ENCODE measurements at places on chromosomes 7 and 10. TPM values are rescaled to one million over a fixed set of nuclear protein-coding genes. Genes with fewer than 3 reads are reported as not detected.

- no peak for DNase-seq
- H3K4me1 ChIP-seq = peaks cover 4% of the 10 kb centered on the region
- no peak overlapping the region for H3K27ac ChIP-seq
Observed at GRCh38 chr10:3064423-3064822, 2.9 kb upstream of the PFKP start.

DNA sequence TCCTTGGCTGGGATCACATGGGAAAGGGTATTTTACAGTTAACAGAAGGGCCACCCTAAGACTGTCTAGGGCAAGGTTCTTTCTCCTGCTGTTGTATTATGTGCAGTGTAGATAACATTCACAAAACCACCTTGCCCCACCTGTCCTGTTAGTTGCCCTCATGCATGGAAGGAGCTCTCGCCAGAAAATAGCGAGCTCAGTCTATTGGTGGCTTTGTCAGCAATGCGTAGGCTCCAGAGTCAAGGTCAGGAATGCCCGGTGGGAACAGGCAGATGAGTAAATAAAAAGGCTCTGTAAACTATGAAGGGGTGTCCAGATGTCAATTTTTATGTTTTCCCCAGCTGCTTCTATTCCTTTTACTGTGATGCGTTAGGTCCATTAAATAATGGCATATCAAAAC is 107.1 kb upstream of the WDR11 start:
- no peak overlapping the region for H3K27ac ChIP-seq
- no peaks in the 10 kb centered on the region for H3K4me1 ChIP-seq
- no peaks in the 10 kb centered on the region for H3K36me3 ChIP-seq
- DNase-seq = no peak
- H3K27me3 ChIP-seq = no peaks in the 10 kb centered on the region

GRCh38 chr10:77062381-77062780 is 575.2 kb downstream of the KCNMA1 start:
- no peaks in the 10 kb centered on the region for H3K36me3 ChIP-seq
- DNase-seq = no peak
- H3K4me1 ChIP-seq = no peaks in the 10 kb centered on the region
- H3K27ac ChIP-seq = no peak overlapping the region

- H3K4me1 ChIP-seq = peaks cover 3% of the 10 kb centered on the region
- no peak overlapping the region for H3K27ac ChIP-seq
- H3K36me3 ChIP-seq = no peaks in the 10 kb centered on the region
- no peaks in the 10 kb centered on the region for H3K27me3 ChIP-seq
- H3K4me3 ChIP-seq = no peak overlapping the region
Observed at GRCh38 chr10:124349231-124349995, 69.3 kb downstream of the OAT start.

DNA sequence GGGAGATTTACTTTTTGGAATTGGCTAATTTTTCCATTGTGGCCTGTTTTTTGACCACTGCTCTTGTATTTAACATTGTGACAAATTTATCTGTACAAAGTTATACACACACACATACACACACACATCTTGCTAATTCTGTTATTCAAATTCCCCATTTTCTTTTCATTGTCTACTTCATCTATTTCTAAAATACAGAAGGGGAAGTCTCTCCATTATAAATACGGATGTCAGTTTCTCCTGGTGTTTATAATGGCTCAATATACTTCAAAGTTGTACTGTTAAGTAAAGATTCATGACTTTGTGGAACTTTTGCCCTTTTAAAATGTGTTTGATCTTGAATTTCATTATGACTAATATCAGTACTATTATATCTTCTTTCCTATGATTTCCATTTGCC is 81.0 kb downstream of the CNOT4 start:
- peaks cover 13% of the 10 kb centered on the region for H3K4me1 ChIP-seq
- H3K4me3 ChIP-seq = no peak overlapping the region
- DNase-seq = no peak
- peaks cover 24% of the 10 kb centered on the region for H3K36me3 ChIP-seq

DNA sequence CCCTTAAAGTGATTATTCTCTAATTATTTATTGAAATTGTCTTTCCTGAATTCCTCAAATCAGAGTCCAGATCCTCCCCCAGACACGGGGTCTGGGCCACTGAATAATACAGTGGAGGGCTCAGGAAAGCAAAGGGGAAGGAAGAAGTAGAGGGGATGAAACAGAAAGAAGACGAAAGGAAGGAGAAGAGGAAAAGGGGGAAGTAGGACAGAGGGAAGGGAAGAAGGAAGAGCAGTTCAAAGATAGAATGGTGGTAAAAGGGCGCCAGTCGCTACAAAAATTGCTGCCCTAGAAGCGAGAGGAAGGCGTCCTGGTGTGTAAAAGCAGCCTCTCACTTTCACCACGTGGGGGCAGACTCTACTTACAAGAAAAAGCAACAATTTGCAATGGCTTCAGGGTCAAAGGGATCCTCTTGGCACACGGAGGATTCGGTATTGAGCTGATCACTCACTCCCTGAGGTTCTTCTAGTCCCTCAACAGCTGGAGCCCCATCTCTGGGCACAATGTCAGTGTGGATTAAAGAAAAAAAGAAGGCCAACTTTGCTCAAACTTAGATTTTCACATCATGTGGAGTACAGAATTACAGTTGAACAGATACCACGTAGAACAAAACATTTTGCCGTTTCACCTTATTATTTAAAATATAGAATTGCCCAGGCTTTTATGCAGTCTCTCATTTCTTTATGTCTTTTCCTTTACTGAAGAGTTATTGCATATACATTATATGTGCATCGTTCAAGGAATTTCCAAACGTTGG is 31.4 kb upstream of the NPVF start:
- peak overlapping the region; percentile 28 for H3K27ac ChIP-seq
- H3K36me3 ChIP-seq = no peaks in the 10 kb centered on the region
- DNase-seq = peak; percentile 84
- peaks cover 29% of the 10 kb centered on the region for H3K4me1 ChIP-seq

The ASB4 gene
- not detected for total RNA-seq

The KLF14 gene
- total RNA-seq = not detected

The SPAM1 gene
- not detected for total RNA-seq

Data from activated CD4-positive, alpha-beta T cell treated with anti-CD3 and anti-CD28 coated beads, Interleukin-2, amount 10 ng/mL, durations not matched to agents 7 days and 5 days (primary cell).